ENCODE measurements at places on chromosomes 6 and 20.
A peak's percentile ranks its signal among the peaks of the same experiment; 100 is the strongest.

DNA sequence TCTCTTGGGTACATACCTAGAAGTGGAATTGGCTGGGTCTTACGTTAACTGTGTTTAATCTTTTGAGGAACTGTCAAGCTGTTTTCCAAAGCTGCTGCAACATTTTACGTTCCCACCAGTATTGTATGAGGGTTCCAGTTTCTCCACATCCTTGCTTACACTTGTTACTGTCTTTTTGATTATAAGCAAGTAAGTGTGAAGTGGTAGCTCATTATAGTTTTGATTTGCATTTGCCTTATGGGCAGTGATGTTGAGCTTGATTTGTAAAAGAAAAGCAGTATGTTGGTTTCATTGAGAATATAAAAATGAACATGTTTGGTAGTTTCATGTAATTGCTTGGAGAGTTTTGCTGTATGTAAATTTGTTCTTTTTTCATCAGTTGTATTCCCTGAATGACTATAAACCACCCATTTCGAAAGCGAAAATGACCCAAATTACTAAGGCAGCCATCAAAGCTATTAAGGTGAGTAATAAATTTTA lies 40.4 kb downstream of the SCAF8 start:
- DNase-seq = no peak

GRCh38 chr6:11027565-11028110 lies 16.5 kb downstream of the ELOVL2 start:
- DNase-seq = no peak

- DNase-seq = no peak
These were observed 83.0 kb downstream of the RTN4IP1 start for GRCh38 chr6:106546261-106546690.

GRCh38 chr6:85516168-85516567 lies 66.3 kb downstream of the NT5E start:
- no peak for DNase-seq

- no peak for DNase-seq
These were observed 92.8 kb upstream of the FOXC1 start for GRCh38 chr6:1516742-1517520.

GRCh38 chr20:22492497-22492896 lies 91.9 kb downstream of the FOXA2 start:
- no peak for DNase-seq

DNA sequence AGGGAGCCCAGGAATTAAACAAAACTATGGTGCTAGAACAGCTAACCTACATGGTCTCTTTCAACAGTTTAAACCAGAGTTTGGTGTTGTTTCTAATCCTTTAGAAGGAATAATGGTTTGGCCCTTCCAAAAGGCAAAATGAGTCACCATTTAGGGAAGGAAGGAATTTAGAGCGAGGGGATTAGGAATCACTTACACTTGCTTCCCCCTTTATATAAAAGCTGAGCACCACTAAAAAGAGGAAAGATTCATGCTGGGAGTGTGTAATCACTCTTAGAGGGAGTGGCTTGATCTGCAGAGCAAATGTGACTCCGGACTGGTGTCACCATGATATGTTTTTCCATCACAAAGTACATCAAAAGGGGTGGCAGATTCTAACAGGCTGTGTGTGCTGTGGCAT lies 63.6 kb downstream of the F13A1 start:
- no peak for DNase-seq

DNA sequence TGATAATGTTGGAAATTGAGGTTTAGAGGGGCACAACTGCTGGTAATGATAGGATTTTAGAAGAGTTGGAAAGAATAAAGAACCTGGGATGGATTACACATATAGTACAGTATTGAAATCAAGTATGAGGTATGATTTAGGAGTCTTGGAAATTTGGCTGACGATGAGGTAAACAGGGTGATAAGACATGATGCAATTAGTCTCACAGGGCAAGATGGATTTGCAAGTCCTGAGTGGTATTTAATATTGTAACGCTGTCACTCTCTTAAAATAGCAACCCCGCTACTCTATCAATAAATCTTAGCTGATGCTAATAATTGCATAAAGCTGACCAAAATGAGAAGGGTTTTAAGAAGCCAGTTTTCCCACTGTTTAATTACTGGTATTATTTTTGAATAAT lies 70.4 kb downstream of the SYCP2 start:
- no peak for DNase-seq

- DNase-seq = no peak
These were observed 19.7 kb downstream of the KLHL31 start for GRCh38 chr6:53645859-53646258.

DNA sequence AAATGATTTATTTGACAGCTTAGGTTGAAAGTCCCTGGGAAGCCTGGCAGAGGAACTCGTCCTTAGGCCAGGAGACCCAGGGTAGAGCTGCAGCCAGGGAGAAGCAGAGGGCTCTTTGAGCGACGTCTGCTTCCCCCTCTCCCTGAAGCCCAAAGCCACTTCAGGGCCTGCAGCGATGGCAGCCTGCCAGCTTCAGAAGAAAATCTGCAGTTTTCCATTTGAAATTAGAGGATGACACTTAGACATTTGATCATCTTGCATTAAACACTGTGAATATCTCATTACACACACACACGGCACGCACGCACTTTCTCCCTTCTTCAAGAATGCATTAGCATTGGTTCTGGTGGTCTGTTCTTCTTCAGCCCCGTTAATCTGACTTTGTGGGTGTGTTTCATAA lies 96.5 kb downstream of the PLEKHG1 start:
- DNase-seq = no peak

- no peak for DNase-seq
These were observed 709 bp upstream of the ASXL1 start for GRCh38 chr20:32357375-32357868.

DNA sequence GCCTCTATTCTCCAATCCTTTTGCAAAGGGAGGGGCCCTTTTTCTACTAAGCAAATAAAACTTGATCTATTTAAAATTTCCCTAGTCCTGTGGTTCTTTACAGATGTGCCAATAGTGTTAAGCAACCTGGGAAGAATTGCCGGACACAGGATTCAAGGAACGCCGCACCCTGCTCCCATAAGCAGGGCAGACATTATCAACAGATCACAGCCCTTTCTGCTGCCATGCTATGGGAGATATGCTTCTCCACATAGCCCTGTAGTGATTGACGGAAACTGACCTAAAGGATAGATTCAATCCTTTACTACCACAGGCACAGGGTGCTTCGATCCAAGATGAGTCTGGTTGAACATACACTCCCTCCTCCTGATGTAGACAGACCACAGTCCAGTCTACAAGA lies 118.4 kb upstream of the TRAF3IP2 start:
- no peak for DNase-seq

- no peak for DNase-seq
These were observed 287.7 kb downstream of the TAF4 start for GRCh38 chr20:61777773-61778494.

DNA sequence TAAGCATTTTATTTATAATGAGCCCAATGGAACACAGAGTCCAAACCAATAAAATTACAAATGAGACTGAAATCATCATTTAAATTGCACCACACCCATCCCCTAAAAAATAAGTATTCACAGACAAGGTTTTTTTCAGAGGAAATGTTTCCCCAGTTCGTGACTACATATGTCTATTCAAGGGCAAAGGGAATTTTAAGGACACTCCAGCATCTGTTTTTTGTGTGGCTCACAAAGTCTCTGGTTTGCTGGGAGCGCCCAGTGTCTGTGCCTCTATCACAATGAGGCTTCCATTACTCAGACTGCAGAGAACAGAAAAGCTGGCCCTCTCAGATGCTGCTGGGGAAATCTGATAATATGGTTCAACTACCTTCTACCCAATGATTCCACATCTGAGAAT lies 16.0 kb downstream of the TBX18 start:
- DNase-seq = no peak

DNA sequence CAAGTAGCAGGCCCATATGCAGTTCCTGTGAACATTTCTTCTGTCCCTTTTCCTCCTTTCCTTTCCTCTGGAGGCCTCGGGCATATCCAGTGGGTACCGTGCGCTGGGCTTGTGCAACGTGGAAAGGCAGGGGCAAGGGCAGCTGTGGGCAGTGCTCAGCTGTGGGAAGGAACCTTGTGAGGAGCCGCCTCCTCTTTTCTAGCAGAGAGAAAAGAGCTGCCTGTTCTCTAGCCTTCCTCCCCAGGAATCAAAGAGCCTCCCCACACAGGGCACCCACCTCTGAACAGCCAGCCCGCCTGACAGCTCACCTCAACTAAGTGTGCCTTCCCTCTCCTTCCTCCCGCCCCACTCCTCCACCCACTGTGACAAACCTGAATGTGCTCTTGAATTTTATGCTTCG lies 143.3 kb upstream of the HDDC2 start:
- DNase-seq = no peak

- no peak for DNase-seq
These were observed 645.6 kb downstream of the RNF144B start for GRCh38 chr6:19032591-19033295.

GRCh38 chr6:16296061-16296670 lies 57.8 kb downstream of the GMPR start:
- no peak for DNase-seq

DNA sequence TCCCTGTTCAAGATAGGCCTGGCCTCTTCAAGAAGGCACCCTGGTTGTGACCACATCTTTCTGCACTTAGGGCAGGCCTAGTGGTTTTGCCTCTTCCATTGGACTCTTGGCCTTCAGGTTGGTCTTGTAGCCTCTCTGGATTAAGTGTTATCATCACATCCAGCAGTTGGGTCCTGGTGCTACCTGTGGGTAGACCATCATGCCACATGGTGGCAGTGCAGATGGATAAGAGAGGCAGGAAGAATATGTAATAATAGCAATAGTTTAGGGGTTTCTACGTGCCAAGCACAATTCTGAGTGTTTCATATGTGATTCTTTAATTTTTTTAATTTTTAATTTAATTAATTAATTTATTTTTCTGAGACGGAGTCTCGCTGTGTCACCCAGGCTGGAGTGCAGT lies 28.5 kb upstream of the SNRPB2 start:
- no peak for DNase-seq

DNA sequence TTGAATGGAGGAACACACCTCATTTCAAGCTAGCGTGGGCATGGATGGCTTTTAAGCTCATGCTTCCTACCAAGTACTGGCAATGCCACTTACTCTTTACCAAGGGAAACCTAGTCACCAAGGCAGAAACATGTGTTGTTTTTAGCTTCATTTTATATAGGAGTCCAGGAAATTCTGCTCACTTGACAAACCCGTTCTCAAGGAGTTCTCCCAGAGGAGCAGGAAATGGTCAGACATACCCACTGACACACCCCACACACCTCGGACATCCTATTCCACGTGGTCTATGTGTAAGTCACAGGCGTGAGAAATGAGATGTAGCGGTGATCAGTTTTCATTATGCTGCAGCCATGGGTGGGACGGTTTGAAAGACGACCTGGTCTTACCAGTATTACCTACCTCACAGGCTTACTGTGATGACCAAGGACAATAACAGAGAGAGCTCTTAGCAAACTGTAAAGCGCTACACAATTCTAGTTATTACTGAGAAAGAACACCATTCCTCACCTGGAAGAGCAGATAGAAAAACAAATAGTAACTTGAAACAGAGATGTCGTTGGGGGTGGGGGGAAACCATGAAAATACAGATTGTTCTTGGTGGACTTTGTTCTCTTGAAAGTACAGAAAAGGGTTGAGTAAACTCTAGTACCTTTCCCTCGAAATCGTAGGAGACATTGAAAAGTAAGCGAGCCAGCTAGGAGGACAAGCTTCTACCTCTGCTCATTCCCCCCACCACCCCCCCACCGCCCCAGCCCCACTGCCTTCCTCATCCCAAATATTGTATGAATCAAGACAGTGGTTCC lies 1.7 kb downstream of the CNKSR3 start:
- DNase-seq = peak; percentile 22

DNA sequence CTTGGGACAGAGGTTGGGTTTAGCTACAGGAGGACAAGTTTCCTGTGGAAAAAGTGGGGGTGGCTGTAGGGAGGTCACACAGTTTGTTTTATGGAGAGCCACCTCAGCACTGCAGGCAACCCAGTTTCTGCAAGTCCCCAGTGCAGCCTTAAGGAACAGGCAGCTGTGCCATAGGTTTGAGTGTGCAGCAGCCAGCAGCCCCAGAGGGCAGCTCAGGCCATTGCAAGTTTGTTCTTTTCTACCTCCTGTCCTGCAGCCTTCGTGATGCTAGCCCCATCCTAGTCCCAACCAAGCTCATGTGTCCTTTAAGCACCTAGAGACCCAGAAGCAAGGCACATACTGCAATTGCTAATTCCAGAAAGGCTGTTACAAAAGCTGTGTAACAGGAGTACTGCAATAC lies 58.8 kb downstream of the ZBTB9 start:
- no peak for DNase-seq

DNA sequence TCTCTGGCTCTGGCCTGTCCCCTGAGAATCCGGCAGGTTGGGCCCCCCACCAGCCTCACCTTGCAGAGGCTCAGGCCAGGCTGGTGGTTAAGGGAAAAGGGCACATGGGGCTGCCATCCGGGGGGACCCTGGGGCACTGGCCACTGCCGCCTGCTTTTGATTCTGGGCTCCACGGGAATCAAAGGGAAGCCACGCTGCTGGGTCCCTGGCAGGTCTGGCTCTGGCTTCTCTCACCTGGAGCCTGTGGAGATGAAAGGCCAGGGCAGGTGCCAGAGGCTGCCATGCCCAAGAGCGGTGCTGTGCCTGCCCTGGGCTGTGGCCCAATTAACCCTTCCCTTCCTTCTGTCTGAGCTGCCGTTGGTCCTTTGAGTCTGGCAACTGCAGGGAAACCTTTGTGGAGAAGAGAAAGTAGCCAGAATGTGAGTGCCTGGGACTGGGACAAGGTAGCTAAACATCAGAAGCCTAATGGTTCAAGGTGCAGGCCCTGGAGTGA lies 9.4 kb upstream of the CDH22 start:
- DNase-seq = no peak

GRCh38 chr6:16512544-16513290 lies 248.5 kb downstream of the ATXN1 start:
- DNase-seq = no peak

GRCh38 chr20:58889798-58890517 lies 37.4 kb downstream of the GNAS start:
- DNase-seq = no peak

GRCh38 chr6:42368181-42368580 lies 83.5 kb downstream of the TRERF1 start:
- no peak for DNase-seq

DNA sequence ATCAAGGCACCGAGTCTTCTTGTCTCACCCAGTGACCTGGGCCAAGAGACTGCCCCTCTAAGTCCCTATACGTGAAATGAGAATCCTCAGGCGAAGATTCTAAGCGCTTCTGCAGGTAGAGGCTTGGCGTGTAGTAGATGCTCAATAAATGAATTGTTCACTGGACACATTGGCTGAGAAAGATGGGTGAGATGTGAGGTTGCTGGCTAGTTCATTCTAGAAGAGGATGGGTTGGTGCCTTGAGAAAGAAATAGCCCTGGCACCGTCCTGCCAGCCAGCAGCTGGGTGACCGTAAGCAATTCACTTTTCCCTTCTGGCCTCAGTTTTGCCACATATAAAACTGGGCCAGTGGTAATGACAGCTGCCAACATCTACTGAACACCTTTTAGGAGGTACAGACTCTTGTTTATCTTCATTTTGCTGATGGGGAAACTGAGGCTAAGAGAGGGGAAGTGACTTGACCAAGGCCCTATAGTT lies 1.4 kb downstream of the SRC start:
- no peak for DNase-seq
